ENCODE measurements at places on chromosomes 4 and X.

DNA sequence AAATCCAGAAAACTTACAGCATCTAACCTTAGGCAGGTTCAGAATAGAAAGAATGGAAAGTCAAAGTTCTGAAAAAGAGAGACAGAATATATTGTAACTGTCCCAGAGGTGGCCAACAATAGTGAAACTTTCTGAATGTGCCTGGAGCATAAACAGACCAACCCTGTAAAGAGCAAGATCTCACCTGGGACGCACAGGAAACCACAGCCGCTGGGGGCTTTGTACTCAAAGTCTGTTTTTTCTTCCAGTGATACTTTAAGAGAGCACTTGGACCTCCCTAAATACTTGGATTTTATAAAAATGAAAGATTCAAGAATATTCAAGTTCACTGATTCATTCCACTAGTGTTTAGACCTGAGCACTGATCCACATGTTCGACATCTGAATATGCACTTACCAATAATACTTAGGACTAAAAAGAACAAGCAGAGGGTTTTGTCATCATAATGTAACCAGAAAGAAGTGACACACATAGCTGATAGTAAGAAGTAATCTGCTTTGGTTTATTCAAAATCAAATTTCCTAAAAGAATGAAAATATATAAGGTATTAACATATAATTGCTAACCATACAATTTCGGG, 35.3 kb downstream of the ARAP2 start:
- no peak for DNase-seq

DNA sequence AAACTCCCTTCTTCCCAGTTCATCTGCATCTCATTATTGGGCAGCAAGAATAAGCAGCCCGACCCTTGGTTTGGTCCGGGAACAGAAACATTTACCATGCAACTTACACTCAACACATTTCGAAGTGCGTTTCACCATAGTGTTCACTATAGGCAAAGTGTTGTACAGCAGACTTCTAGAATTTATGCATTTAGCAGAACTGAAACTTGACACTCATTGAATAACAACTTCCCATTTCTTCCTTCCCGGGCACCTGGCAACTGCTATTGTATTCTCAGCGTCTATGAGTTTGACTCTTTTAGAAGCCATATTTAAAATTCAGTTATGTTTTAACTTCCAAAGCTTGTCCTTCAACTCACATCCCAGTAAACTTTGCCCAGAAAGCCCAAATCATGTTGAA, 840.6 kb downstream of the NLGN4X start:
- DNase-seq = no peak

- no peak for DNase-seq
Measured at GRCh38 chrX:135982860-135983259, 2.4 kb upstream of the SLC9A6 start.

GRCh38 chrX:132741689-132742088, 216.7 kb downstream of the HS6ST2 start:
- no peak for DNase-seq

Measured in hematopoietic multipotent progenitor cell treated with erythropoietin and hydrocortisone succinate and interleukin-3 and kit ligand, for 6 days (in vitro differentiated cells).